Muscle of arm (tissue), 14 donors: ENCODE measurements at places on chromosomes 12 and 14.

- no peak for DNase-seq
Measured at GRCh38 chr12:25977047-25977446, 18.6 kb downstream of the RASSF8 start.

- peak; percentile 34 for DNase-seq
Measured at GRCh38 chr12:18327036-18327435, 65.7 kb downstream of the PIK3C2G start.

DNA sequence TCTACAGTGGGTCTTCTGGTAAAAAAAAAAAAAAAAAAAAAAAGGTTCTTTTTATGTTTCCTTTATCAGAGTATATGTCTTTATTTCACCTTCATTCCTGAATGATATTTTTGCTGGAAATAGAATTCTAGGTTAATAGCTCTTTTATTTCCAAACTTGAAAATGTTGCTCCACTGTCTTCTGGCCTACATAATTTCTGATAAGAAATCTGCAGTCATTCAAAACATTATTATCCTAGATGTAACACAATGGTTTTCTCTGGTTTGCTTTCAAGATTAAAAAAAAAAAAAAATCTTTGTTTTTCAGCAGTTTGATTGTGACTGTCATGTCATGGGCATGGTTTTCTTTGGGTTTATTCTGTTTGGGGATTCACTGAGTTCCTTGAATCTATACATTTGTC is 19.5 kb downstream of the DCP1B start:
- DNase-seq: no peak

- DNase-seq: no peak
Measured at GRCh38 chr12:131776237-131776889, 51.8 kb upstream of the MMP17 start.

GRCh38 chr14:33486332-33486890 is 464.5 kb downstream of the EGLN3 start:
- DNase-seq: no peak

- DNase-seq: no peak
Measured at GRCh38 chr12:128442096-128442495, 175.1 kb downstream of the TMEM132C start.

DNA sequence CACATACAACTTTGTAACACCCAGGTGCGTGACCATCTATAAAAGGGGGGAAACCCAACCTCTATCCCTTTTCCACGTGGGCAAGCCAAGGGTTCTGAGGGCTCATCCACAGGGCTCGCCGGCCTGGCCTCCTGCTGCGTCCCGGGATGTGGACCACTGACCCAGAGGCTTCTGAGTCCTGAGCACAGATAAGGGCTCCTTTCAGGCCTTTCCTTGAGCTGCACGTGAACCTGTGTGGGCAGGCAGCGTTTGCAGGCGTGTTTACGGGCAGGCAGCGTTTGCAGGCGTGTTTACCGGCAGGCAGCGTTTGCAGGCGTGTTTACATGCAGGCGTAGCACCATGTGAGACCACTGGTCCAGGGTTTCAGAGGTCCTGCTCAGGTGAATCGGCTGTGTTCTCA is 3.8 kb downstream of the TCL1A start:
- no peak for DNase-seq

- no peak for DNase-seq
Measured at GRCh38 chr12:51893786-51894185, 5.9 kb downstream of the ANKRD33 start.

GRCh38 chr12:53963434-53964314 is 9.0 kb downstream of the HOXC12 start:
- no peak for DNase-seq

DNA sequence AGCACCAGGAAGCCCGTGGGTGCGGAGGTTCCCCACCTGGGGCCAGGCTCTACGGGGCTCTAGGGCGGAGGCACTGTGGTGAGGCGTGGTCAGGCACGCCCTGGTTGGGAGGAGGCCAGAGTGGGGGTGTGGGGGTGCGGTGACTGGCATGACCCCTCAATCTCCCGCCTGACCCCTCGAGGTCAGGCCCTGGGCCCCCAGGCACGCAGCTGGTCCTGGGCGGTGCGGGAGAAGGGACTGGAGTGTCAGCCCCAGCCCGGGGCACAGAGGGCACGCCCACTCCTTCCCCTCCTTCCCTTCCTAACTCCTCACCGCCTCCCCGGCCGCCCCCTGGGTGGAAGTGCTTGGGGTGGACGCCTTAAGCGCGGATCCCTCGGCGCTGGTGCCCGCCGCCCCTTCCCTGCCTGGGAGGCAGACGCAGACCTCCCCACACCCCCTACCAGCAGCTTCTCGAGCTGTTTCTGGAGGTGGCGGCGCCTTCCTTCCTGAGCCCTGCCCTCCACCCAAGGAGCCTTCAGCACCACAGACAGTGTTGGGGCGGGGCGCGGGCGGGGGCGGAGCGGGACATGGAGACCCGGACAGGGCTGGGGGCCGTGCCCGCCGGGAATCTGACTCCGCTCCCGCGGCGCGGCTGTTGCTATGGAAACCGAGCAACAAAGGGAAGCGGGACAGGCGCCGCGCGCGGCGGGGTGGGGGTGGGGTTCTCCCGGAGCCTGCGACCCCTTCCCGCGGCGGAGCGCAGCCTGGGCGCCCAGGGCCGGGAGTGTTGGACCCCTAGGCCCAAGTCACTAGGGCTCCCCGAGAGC is 741 bp upstream of the CRIP2 start:
- DNase-seq: peak; percentile 78

- no peak for DNase-seq
Measured at GRCh38 chr14:81684696-81685095, 151.0 kb upstream of the SEL1L start.

DNA sequence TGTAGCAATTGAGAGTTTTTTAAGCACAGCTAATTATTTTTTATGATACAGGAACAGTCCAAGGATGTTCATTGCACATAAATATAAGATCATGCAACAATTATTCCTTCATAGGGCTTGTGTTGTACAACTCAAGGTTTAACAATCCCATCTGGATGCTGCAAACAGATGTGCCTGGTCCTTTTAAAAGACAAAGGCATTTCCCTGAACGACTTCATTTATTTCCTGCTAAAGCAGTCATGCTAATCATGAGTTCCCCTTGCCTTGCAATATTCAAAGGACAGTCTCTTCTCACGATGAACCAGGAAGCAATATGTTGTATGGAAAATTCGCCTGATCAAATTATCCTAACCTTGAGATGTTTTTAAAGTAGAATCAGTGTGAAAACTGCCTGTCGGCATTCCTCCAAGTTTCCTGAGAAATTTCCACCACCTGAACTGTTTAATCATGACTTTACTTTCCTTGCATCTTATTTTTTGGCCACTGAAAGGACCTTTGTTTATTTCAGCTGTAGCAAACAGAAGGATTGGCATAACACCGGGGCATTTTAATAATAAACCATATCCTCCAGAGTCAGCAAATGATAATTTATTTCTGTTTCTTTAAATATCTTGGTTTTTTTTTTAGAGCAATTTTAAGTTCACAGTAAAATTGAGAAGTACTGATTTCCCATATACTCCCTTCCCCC is 33.9 kb upstream of the TSPAN8 start:
- DNase-seq: no peak

DNA sequence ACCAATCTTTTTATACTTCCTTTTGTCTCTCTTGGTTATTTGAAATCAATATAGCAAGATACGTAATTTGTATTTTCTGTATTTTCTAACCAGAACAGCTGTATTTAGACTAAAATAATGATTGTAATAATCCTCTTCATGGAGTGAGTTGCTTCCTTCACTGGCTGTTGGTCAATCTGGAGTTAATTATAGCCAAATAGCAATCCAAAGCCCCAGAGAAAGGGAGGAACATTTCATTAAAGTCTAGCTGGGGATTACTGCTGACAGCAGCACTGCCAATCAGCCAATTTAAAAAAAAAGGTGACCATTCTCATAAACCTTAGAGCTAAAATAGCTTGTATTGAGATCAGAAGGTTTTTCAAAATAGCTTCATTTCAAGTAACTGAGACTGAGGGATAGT is 118.0 kb downstream of the TRHDE start:
- DNase-seq: no peak

DNA sequence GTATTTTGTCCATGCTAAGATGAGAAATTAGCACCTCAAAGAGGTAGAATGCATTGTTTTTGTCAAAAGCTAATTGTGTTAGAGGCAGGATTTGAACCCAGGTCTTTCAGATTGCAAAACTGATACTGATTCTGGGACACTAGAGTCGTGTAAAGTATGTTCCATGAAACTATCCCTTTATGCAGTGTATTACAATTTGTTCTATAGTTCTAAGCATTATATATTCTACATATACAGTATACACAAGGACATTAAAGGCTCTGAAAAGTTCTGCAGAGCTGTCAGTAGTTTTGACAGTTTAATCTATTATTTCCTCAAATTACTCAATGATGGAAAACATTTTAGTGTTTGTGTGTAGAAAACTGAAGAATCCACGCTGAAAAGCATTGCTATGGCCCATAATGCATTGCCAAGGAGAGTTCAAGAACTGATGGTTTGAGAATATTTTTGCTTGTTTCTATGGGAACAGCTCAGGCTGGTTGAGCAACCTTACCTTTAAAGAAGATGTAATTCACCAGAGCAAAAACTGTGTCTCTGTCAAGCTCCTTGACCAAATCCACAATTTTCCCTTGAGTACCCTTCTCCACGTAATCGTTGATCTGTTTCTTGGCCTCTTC is 6.2 kb downstream of the SERPINA1 start:
- DNase-seq: no peak

DNA sequence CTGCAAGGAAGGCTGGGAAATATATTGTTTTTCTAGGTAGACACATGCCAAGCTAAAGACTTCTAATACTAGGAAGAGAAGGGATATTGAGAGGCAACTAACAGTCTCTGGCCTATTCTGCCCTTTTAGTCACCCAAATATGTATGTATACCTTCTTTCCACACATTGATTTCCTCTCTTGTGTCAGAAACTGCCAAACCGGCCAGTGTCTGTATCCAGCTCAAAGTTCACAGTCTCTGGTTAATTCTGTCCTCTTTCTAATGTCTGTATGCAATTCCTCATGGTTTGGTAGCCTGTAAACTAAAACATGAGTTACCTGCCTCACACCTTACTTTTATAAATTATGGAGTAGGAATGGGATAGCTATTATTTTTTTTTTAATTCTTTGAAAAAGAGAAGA is 25.2 kb upstream of the CPSF6 start:
- DNase-seq: no peak

DNA sequence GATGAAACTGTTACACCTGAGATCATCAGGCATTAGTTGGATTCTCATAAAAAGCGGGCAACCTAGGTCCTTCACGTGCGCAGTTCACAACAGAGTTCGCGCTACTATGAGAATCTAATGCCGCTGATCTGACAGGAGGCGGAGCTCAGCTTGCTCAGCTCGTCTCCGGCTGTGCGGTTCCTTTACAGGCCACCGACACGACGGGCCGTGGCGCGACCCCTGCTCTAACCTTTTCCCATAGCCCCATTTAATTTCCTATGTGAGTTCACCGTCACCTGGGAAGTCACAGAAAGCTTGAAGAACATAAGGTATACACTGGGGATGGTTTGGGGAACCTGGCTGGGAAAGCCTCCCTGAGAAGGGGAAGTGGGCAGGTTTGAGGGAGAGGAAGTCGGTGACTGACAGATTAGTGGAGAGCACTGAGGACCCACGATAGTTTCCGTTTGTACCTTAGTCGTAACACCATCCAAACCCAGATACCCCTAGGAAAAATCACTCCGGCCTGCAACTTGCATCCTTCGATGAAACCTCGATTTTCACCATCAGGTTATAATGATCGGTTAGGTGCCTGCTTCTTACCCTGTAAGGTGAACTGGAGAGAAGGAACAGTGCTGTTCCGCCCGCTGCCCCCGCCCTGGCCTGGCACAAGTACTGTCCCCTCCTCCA is 2.8 kb upstream of the AAAS start:
- peak; percentile 25 for DNase-seq
